ENCODE measurements at places on chromosomes 4 and X.
A peak's percentile ranks its signal among the peaks of the same experiment; 100 is the strongest.

DNA sequence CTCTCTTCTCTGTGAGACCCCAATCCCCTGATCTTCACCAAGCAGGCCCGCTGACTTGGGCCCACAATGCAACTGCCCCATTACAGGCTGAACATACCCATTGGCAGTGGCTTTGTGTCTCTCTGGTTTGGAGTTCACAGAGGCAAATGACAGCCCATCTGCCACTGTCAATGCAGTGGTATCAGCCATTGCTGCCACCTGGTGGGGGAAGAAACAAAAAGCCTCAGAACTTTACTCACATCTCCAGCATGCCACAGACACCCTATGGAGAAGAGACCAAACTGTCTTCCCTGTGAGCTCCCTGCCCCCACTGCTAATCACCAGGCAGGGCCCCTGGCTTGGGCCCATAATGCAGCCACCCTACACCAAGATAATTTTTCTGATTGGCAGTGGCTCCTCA, 729.3 kb upstream of the ACTRT1 start:
- no peak for DNase-seq

DNA sequence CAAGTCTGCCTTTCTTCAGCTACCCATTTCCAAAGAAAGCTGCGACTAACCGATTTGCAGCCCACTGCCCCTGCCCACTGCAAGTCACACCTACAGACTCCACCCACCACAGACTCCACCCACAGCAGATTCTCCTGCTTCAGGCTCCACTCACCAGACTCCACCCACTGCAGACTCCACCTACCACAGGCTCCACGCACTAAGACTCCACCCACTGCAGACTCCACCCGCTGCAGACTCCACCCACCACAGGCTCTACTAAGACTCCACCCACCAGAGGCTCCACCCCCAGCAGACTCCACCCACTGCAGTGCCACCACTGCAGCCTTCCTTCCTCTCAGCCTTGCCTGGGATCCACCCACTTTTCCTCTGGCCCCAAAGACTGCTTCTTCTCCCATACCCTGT, 41.3 kb downstream of the ABLIM2 start:
- no peak for DNase-seq

- no peak for DNase-seq
Observed at GRCh38 chr4:61251129-61251528, 51.0 kb downstream of the ADGRL3 start.

DNA sequence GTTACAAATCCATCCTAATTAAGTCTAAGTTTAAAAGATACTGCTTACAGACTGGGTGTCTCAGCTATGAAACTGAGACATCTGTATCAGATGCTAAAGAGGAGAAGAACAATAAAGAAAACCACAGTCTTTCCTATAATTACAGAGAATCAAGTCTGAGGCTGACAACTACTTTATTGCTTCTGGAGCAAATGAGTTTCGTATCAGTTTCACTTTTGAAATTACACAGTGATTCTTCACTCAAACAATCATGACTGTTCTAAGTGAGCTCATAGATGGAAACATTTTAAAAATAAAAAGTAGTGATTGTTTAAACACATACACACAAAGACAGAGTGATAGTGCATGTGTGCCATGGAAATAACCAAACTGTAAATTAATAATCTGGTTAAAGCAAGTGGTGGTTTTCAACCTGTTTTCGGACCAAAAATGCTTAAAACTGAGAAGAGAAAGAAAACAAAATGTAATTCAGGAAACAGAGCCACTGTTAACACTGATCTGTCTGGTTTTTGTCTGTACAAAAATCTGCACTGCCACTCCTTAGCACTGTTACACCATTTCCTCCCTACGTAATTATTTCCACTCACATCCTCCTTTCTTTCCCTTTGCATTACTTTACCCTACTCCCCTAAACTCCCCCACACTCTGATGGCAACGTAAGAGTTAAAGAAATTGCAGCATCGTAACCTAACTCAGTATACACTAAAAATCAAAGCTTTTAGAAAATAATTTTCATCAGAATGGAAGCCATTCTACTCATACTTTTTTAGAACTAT, 12.5 kb downstream of the RFC1 start:
- no peak for DNase-seq

GRCh38 chrX:41692162-41692749, 3.5 kb downstream of the GPR34 start:
- DNase-seq = no peak

GRCh38 chr4:20159516-20159915, 92.2 kb upstream of the SLIT2 start:
- DNase-seq = no peak

DNA sequence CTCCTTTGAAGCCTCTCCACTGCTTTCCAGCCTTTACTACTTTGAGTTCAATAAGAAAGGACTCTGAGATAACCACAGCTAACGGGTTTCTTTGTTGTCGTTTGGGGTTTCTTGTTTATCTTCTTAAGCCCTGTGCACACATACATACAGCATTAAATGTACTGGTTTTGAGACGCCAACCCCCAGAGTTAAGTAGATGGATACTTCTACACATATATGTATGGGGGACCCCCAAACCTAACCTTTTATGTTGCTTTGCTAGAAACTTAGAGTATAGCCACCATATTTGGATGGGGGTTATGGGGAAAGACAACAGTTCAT, 697 bp downstream of the CEP135 start:
- no peak for DNase-seq

DNA sequence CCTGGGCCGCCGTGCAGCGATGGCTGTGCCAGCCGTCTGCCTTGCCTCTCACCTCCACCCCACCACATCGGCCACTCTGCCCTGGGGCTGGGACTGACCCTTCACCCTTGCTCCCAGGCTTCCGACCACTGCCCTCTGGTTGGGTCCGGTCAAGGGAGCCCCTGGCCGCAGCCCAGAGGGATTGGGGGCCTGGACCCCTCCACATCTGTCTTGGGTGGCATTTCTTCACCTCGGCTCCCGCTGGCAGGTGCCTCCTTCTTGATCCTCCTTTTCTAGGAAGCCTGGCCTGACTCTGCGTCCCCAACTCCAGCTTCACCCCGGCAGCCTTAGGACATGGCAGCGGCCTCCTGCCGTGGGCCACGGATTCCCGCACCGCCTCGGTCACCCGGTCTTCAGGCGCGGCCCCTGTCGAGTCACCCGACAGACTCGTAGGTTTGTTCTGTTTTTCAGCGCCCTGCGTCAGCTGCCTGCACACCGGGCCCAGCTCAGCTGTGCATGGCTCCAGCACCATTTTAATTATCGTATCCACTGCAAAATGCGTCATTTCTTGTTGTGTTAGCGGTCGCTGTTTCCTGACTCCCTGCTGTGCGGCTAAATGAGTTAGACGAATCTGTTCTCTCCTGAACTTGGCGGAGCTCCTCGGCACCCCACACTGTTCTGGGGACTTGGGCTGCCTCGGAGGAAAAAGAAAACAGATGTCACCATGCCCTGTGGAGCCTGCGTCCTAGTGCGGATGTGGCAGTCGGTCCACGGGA, 124.0 kb downstream of the FAM53A start:
- DNase-seq = no peak

GRCh38 chr4:182435401-182435800, 192.2 kb downstream of the TENM3 start:
- DNase-seq = no peak

GRCh38 chr4:55546506-55546755, 278 bp downstream of the CLOCK start:
- no peak for DNase-seq

GRCh38 chrX:30880058-30880457, 9.0 kb downstream of the TAB3 start:
- no peak for DNase-seq

DNA sequence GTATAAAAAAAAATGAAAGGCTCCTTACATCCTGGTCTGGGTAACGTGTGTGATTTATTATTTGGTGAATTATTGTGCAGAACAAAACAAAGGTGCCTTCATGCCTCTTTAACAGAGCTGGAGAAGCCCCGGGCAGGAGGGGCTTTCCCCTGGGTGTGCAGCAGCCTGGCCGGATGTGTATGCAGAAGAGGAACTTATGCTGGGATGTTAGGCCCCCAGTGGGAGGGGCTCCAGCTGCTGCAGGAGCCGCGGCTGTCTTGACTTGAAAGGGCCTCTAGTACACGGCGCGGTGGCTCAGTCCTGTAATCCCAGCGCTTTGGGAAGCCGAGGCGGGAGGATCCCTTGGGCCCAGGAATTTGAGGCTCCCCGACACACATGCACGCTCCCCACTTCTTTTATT, 16.0 kb downstream of the CCNQ start:
- no peak for DNase-seq

GRCh38 chrX:68462653-68463052, 29.4 kb upstream of the OPHN1 start:
- peak; percentile 6 for DNase-seq

DNA sequence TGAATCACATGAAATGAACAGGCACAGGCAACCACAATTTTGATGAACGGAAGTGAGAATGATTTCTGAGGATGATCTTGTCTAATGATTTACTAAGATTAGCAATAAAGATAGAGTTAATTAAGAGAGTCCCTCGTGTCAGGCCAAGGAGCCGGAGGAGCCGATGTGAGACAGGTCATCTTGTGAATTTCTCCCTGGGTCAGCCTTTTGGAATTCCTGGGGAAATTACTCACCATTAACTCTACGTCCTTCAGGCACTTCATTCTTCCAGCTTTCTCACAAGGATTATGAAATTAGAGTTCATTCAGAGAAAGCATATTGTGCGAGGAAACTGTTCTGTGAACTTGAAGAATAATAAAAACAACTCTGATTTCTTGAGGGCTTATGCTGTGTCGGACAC, 86.7 kb downstream of the PSAPL1 start:
- DNase-seq = no peak

GRCh38 chr4:111573386-111573785, 571.9 kb upstream of the FAM241A start:
- DNase-seq = no peak

DNA sequence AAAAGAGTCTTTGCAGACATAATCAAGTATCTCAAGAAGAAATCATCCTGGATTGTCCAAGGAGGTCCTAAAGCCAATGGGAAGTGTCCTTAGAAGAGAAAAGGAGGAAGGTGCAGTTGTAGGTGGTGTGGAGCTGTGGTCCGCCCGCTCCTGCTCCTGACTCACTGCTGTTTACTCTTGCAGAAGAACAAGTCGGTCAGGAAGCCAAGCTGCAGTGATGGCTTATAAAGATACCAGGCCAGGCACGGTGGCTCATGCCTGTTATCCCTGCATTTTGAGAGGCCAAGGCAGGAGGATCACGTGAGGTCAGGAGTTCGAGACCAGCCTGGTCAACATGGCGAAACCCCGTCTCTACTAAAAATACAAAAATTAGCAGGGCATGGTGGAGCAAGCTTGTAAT, 66.4 kb upstream of the ATP6AP2 start:
- DNase-seq = no peak

DNA sequence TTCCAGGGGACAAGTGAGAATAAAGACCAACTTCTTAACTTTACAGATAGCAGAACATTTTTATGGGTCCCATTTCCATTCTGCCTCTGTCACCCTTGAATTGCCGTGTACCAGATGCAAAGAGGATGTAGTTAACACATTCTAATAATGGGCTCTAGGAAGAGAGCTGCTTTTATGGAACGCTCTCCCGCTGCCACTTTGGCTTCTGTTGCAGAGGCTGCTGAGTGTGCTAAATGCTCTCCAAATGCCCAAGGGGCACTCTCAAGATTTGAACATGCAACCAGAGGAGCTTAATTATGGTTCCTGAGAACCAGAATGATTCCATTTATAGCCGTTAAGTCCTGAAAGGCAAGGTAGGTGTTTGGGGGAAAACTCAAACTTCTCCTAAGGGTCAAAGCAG, 28.1 kb upstream of the GPC3 start:
- DNase-seq = no peak

GRCh38 chr4:115969756-115970155, 856.3 kb upstream of the NDST4 start:
- no peak for DNase-seq

DNA sequence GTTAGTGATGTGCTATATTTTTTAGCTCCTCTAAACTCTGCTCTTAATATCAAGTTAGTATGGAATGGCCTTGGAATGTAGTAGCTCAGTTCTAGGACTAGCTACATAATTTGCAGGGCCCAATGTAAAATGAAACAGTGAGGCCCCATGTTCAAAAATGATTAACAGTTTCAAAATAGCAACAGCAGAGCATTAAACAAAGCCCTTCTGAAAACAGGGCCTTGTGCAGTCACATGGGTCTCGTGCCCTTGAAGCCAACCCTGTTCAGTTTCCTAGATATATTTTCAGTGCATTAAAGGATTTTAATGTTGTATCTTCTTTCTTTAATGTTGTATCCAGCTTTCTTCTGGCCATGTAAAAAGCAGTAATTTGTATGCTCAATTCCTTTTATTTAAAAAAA, 82.1 kb downstream of the TASL start:
- DNase-seq = no peak

DNA sequence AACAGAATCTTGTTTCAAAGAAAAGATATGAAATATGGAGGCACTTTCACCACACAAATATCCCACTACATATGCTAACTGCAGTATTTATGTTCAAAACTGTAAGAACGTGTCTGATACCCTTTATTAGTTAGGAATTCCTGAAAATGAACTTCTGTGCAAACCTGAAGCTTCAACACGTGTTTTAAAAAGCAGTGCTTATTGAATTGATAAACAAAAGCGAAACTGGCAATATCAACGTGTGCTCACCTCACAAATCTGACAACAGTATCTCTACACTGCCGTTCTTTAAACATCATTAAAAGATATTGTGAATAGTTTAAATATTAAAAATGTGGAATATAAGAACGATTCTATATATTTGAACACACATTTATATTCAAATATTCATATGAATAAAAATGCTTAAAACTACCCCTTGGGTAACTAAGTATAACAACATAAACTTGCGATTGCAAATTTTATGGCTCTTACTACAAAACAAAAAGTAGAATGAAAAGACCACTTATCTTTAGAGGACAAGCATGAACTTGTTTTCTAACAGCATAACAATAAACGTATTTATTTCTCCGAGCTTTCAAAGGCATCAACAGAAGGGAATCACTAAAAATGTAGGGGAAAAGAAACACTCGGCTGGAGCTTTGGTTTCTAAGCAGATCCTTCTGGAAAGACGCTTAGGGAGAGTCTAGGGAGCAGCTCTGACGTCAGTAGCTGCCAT, at the start of gene LRP2BP:
Gene LRP2BP, minus strand, starts transcription at position 687 of the 718 bp plus-strand sequence. CDS start 17,738 bp downstream, outside the sequence.
- no peak for DNase-seq

GRCh38 chr4:174757736-174758135, 71.3 kb downstream of the GLRA3 start:
- DNase-seq = no peak

DNA sequence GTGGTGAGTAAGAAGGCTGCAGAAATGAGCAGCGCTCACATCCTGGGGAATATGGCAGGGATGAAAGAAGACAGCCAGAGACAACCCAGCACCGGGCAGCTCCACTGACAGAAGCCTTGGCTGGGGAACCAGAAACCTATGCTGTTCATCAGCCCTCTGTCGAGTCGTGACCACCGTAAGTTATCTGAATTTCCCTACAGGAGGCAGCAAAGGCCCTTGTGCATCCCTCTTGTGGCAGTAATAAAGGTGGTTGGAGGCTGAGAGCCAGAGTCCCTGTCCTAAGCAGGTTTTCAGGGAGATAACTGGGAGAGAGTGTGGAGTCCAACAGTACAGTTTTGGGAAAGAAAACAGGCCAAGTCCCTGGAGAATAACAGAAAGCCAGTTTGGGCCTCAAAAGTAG, 194.0 kb upstream of the BOD1L1 start:
- no peak for DNase-seq

GRCh38 chr4:4647041-4647440, 105.2 kb upstream of the STX18 start:
- DNase-seq = no peak

Data from thyroid gland (tissue), 4 donors.